ENCODE measurements at places on chromosomes 4 and X.
A peak's percentile ranks its signal among the peaks of the same experiment; 100 is the strongest.

DNA sequence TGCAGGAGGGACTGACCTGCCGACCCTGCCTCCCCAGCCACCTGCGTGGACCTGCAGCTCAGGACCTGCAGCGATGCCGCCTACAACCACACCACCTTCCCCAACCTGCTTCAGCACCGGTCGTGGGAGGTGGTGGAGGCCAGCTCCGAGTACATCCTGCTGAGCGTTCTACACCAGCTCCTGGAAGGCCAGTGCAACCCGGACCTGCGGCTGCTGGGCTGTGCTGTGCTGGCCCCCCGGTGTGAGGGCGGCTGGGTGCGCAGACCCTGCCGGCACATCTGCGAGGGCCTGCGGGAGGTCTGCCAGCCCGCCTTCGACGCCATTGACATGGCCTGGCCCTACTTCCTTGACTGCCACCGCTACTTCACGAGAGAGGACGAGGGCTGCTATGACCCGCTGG is 8.5 kb downstream of the CPZ start:
- DNase-seq = no peak

DNA sequence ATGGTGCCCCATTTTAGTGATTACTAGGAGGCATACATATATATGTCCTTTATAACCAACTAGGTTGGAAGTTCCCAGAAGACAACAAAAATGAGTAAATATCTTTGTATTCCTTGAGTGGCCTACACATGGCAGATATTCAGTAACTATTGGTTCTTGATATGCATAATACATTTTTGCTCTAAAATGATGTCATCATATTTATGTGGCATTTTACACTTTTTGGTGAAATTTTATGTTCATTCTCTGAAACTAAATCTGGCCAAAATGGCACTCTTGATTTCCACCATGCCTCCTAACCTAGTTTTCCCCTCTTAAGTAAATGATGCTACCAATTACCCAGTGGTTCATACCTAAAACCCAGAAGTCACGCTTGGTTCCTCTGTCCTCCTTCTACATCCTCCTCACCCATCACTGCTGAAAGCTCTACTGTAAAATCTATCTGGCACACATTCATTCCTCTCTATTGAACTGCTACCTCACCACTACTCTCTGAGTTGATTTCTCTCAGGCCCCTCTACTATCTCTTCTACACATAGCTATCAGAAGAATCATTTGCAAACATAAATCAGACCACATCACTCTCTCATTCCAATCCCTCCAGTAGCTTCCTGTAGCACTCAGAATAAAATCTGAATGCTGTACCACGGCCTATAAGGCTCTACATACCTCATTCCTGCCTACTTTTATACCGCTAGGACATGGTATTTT is 13.4 kb downstream of the SLC10A7 start:
- DNase-seq = no peak

GRCh38 chr4:77344784-77345183 is 187.8 kb downstream of the CCNG2 start:
- DNase-seq = no peak

GRCh38 chrX:46567388-46567787 is 6.2 kb upstream of the CHST7 start:
- no peak for DNase-seq

- no peak for DNase-seq
Measured at GRCh38 chr4:19689511-19689910, 562.2 kb upstream of the SLIT2 start.

- no peak for DNase-seq
Measured at GRCh38 chr4:98652996-98653395, 5.4 kb downstream of the TSPAN5 start.

DNA sequence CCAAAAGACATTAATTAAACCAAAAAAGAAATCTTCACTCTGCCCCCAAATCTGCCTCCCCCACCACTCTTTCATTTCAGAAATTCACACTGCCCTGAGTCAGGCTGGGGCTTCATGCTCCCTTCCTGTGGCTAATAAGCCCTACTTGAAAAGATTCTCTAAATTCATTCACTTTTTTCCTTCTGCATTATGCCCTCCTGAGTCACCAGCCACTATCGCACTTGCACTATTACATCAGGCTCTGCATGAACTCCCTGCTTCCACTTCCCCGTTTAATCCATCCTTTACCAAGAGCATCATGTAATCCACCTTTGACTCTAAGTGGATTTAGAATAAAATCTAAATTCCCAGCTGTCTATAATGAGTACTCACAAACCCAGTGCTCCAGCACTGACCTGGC is 295.4 kb upstream of the KLF3 start:
- DNase-seq = no peak

- DNase-seq = no peak
Measured at GRCh38 chr4:8893624-8894423, 22.2 kb upstream of the HMX1 start.

DNA sequence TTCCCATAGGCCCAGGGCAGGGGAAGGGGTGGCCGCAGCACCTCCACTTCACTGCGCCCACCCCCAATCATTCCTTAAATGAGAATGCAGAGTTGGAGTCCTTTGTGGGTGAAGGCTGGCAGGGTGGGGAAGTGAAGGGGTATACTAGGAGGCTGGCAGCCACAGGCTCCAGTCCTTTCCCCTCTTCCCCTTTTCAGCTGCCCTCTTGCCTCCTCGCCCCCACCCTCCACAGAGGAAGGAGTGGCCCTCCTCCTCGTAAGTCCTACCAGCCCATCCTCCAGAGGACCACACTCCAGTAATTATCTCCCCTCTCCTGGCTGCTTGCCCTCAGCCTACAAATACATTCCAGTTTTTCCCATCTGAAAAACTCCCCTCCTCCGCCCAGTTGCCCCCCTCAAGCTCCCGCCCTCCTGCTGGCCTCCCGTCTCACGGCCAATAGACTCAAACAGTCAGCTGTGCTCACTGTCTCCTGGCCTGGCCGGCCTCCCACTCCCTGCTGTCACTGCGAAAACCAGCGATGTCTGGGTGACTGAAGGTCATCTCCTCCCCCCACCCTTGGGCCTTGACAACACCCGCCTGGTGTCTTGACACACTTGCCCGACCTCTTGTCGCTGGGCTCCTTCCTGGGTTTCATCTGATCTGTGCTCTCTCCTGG is 38.8 kb downstream of the EFNB1 start:
- no peak for DNase-seq

- no peak for DNase-seq
Measured at GRCh38 chr4:25883565-25883964, 20.8 kb upstream of the SEL1L3 start.

DNA sequence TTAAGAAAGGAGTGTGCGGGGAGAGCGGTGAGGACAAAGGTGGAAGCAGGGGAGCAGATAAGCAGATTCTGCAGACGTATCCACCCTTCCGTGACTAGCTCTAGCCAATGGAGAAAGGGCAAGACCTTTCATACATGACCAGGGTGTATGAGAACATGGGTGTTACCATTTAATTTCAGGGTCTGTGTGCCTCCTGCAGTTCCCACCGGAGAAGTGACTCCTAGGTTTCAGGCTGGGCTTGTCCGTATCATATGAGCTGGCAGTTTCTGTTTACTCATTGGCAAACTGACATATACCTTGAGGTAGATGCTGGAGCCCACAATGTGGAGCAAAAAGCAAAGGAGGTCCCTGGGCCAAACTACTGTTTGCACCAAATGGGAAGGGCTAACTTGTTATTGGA is 6.8 kb downstream of the RBM47 start:
- no peak for DNase-seq

- DNase-seq = no peak
Measured at GRCh38 chr4:27594922-27595321, 734.3 kb downstream of the STIM2 start.

- no peak for DNase-seq
Measured at GRCh38 chr4:165715211-165715610, 157.8 kb upstream of the TLL1 start.

DNA sequence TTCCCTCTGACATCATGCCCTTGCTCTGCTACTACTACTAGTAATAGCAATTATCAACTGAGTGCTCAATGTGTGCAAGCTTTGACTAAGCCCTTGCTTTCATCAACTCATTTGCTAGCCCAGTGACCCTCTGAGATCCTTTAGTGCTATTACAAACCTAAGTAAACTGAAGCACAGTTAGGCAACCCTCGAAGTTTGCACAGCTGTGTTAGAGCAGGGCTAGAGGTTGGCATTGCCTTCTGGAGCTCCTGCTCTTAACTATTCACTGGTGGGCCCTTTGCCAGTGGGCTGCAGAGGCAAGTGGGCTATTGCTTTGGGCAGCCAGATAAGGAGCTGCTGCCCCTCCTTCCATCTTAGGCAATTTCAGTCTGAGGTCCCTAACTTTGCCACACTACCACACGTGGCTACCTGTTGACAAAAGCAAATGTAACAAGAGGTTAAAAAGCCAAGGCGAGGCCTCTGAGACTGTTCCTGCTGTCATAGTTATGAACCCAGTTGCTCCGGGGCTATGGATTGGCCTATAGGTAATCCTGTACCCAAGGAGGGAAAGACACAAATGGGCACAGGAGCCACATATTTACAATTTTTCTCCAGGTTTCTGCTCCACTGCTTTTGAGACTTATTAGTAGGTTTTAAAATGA is 41.5 kb upstream of the ANKRD50 start:
- DNase-seq = no peak

GRCh38 chrX:69228732-69229131 is 63.5 kb upstream of the PJA1 start:
- no peak for DNase-seq

- DNase-seq = peak; percentile 23
Measured at GRCh38 chr4:94621491-94622080, 136.2 kb upstream of the BMPR1B start.

- DNase-seq = no peak
Measured at GRCh38 chr4:85512446-85513205, 37.7 kb downstream of the ARHGAP24 start.

DNA sequence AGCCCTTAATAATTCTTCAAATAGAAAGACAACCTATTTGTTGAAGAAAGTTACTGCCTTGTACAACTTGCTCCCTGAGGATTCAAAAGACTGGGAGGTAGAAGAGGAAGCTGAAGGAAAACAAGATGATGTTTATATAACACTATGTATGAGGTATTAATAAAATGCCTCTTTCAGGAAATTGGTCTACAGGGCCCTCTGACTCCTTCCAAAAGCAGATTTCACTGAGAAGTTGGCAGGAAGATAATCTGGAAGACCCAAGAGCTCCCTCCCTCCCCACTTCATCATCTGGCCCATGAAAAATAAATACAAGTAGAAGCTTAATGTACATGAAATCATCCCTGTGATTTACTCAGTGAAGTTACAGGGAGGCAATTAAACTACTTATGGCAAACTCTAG is 107.5 kb upstream of the MAGEC2 start:
- DNase-seq = no peak

DNA sequence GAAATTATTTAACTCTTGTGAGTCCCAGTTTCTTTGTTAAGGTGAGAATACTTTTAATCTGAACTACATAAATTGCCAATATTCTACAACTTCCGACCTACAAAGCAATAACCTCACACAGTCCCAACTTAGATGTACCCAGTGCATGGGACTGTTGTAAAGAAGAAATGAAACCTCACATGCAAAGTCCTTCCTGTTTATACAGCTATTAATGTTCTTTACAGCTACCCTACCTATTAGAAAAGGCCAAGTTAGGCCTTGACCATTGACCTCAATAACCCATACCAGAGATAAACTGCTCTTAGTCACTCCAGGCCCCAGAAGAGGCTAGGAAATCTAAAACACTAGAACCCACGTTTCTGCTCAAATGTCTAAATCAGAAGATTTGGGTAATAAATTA is 920.1 kb upstream of the TENM3 start:
- no peak for DNase-seq

DNA sequence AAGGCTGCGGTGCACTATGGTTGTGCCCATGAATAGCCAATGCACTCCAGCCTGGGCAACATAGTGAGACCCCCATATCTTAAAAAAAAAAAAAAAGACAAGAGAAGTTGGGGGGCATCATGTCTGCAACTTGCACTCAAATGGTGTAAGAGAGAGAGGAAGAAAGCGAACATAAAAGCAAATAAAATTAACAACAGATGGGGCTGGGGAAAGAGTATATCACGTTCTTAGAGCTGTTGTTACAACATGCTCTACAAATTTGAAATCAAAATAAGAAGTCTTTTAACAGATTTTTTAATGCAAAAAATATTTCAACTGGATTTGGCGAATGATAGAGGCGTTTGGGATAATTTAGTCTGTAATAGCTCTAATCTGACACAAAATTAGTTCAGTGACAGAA is 144.9 kb downstream of the FNIP2 start:
- no peak for DNase-seq

- no peak for DNase-seq
Measured at GRCh38 chr4:126354784-126355183, 1040.0 kb downstream of the FAT4 start.

- peak; percentile 34 for DNase-seq
Measured at GRCh38 chrX:133444952-133445831, 29.9 kb upstream of the GPC4 start.

- no peak for DNase-seq
Measured at GRCh38 chr4:88616275-88617150, 24.2 kb downstream of the HERC3 start.

- DNase-seq = no peak
Measured at GRCh38 chrX:110192516-110192915, 125.4 kb downstream of the AMMECR1 start.

- no peak for DNase-seq
Measured at GRCh38 chr4:6308899-6309643, 39.4 kb downstream of the WFS1 start.

DNA sequence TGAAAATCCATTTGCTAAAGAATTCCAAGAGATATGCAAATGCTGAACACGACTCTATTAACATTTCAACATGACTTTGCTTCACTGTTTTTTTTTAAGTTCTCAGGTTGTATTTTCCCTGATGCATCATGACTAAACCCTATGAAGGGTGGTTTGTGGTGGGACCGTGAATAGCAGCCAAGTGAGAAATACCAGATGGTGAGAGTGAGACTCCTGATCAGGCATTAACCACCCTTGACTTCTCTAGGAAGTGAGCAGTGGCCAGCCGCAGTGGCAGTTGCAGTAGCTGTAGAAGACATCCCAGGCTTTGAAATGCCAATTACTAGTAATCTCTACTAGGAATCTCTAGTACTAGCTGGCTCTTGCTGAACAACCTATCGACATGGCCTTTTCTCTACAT is 383.4 kb downstream of the FAM133A start:
- DNase-seq = no peak

- no peak for DNase-seq
Measured at GRCh38 chr4:3280466-3280865, 12.4 kb upstream of the RGS12 start.

- DNase-seq = peak; percentile 18
Measured at GRCh38 chrX:107272431-107272921, 66.1 kb downstream of the DNAAF6 start.

- no peak for DNase-seq
Measured at GRCh38 chr4:185931986-185932385, 120.0 kb upstream of the SORBS2 start.

- no peak for DNase-seq
Measured at GRCh38 chr4:137378821-137379220, 153.5 kb downstream of the PCDH18 start.

DNA sequence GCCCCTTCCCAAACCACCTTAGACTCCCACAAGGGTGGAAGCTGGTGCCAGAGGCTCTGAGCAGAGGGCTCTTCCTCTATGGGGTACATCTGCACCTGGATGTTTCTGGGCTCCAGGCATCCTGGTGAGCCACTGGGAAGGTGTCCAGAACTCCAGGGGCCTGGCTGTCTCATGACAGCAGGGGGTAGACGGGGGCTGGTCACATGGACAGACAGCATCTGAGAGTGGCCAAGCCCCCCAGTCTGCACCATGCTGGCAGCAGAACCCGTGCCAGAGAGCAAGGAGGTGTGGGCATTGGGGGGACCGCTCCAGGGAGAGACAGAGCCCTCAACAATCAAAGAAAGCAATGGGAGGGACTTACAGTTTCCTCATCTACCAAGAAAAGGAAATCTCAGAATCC is 39.5 kb downstream of the ZFYVE28 start:
- DNase-seq = no peak

- DNase-seq = no peak
Measured at GRCh38 chr4:89331197-89331596, 23.6 kb upstream of the GPRIN3 start.

Data from colonic mucosa (tissue), 4 donors.